ENCODE measurements at places on chromosomes 3 and 15.

DNA sequence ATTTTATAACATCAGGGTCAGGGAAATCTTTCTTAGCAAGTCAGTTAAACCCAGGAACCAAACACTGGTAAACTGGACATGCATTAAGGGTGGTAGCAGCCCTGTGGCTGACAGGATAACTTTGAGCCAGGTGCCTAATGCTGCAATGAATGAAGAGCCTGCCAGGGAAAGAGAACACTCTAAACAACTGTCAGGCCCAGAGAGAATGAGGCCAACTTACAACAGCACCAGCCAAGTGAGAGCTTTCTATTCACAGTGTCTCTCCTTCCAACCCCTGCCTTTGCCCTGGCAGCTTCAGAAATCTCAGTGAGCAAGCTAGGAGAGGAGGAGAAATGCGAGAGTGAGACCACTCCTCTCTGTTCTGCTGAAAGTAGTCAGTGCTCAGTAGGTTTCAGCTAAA lies 50.4 kb upstream of the ATP2C1 start:
- no peak for DNase-seq

- DNase-seq = no peak
Observed at GRCh38 chr15:29860872-29861271, 38.6 kb upstream of the TJP1 start.

DNA sequence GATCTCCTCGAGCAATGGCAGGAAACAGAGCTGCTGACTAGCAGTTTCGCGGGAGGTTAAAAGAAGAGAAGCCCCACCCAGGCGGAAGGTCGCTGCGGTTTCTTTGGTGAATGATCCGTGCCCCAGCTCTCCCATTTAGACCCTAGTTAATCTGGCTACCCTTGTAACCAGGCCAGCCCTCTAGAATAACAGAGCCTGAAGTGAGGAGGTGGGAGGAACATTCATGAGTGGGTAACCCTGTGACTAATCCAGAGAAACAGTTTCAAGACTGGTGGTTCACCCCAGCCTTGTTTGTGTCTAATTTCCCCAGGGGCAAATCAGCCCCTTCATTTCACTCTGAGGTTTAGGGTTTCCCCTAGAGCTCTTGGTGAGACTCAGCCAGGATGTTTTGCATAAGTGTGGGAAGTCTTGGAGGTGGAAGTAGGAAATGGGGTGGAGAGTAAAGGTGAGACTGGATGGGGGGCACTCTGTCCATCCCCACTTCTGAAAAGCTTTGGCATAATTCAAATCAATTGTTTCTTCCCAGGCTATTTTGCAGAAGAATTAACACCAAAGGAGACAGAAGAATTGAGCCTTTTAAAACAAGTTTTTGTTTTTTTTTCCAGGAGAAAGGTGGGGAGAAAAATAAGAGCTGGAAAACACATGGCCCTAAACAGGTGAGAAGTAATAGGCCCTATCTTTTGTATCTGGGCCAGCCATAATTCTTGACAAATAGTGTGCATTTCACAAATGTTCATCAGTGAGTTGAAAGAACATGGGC lies 303.1 kb downstream of the RPLP1 start:
- no peak for DNase-seq

- DNase-seq = no peak
Observed at GRCh38 chr15:74906067-74906449, 593 bp downstream of the FAM219B start.

All from NCI-H524 treated with DMSO at 0.1 percent for 48 hours (cell line).